Mucosa of gallbladder (tissue), 1 donor: ENCODE measurements at places on chromosomes 4 and X. TPM values are rescaled to one million over a fixed set of nuclear protein-coding genes. Genes with fewer than 3 reads are reported as not detected.

- DNase-seq = no peak
Measured at GRCh38 chr4:19026281-19026680, 1004.7 kb upstream of the LCORL start.

GRCh38 chr4:123606946-123607542 is 210.4 kb downstream of the SPRY1 start:
- DNase-seq = no peak

- DNase-seq = no peak
Measured at GRCh38 chrX:55109306-55109705, 20.5 kb downstream of the PAGE2 start.

DNA sequence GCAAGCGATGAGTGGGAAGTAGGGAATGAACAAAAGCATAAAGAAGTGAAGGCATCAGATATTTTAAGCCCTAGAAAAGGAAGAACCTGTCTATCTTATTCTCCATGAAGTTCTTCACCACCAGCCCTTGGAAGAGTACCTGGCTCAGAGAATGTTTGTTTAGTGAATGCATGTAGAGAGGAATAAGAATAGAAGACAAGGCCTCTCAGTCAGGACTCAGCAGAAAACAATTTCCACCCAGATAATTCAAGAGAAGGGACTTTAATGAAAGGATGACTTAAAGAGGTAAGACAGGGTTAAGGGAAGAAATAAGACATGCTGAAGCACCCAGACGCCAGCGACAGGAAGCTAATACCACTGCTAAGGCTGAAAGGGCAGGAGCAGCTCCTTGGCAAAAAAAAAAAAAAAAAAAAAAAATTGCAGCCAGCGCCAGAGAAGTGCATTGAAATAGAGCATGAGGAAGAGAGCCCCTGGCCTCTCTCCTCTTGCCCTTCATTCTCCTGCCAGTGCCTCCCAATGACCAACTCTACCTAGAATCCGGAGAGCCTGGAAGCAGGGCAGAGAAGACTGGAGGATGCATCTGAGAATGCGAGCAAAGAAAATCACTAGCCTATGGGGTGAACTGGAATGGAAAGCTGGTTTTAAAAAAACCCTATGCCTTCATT is 47.2 kb upstream of the RASGEF1B start:
- DNase-seq = no peak

- DNase-seq = no peak
Measured at GRCh38 chrX:138931212-138931611, 219.7 kb upstream of the FGF13 start.

DNA sequence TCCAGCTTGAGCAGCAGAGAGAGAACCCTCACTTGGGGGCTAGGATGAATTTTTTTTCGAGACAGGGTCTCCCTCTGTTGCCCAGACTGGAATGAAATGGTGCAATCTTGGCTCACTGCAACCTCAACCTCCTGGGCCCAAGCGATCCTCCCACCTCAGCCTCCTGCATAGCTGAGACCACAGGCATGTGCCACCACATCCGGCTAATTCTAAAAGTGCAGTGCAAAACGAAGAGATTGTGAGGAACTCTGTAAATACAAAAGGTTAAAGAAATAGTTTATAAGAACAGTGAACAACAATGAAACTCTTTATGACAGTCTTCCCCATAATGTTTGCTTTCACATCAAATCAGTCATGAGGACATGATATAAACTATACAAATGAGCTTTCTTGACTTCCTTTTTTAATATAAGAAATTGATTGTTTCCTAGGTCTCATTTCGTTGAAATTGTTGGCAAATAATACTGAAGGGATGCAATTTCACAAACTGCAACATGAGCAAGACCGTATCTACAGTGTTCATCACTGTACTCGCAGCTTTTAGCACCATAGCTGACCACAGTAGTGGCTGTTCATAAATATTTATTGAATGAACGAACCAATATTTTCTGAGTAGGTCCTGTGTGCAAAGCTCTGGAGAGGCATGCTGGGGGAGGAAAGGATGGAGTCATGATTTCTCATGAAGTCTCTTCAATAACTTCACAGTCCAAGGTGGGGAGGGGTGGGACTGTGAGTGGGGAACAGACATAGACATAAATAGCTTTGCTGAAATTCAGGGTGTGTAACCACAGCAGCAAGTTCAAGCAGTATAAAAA is 116.1 kb downstream of the SHROOM3 start:
- DNase-seq = no peak

DNA sequence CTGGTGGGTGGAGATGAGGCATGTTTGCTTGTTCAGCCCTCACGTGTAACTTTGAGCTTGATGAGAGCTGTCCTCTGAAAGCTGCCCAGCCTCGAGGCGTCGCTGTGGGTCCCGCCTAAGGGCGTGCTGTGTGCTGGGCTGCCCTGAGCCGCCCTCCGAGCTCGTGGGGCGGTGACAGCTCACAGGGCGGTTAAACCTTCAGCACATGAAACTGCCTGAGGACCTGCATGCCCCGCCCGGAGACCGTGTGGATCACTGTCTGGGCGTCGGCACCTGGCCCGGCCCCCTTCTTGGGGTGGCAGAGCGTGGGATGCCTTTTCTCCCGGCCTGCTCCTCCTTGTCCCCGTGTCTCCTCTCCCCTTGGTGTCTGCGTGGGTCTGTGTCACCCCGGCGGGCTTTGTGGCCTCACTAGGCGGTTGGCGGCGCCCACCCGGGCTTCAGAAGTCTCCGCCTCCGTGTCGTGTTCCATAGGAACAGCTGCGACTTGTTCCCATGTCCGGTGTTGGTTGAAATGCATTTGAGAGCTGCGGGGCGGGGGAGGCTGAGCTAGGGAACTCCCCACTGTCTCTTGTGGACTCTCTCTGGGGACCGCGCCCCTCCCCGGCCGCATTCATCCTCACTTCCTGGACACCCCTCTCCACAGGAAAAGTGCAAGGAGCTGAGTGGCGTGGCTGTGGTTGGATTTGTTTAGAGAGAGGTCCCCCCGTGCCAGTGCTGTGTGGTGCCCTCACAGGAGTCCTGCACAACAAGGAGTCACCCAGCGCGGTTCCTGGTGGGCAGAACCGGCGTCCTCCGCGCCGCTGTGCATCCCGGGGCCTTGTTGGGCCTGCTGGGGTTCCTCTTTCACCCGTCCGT is 6.8 kb downstream of the AKAP17A start:
- no peak for DNase-seq

SPIN4 gene
- total RNA-seq = 2.3 TPM

ARHGAP36 gene
- 0.89 TPM for total RNA-seq

DNA sequence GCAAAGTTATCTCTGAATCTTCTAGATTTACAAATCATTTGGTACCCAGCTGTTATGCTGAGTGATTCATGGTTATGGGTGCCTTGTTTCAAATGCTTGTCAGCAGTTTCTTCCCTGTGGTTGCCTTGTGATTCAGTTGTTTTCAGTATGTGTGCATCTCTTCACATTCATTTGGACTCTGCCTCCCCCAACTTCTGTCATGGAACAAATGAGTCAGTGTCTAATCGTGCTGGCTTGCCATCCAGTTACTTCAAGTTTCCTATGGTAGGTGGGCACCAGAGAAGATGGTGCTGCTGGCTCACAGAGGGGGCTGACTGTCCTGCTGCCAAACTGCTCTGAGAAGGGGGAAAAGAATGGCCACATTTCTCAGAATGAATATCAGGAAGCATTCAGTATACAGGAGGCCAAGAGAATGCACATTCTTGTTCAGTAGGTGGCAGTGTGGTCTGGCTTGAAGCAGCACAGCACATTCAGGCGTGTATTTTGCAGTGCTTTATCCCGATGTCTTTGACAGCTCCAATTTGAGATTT is 260.9 kb downstream of the GLUD2 start:
- peak; percentile 12 for DNase-seq

ELMOD2 gene
- total RNA-seq = 31.9 TPM

DNA sequence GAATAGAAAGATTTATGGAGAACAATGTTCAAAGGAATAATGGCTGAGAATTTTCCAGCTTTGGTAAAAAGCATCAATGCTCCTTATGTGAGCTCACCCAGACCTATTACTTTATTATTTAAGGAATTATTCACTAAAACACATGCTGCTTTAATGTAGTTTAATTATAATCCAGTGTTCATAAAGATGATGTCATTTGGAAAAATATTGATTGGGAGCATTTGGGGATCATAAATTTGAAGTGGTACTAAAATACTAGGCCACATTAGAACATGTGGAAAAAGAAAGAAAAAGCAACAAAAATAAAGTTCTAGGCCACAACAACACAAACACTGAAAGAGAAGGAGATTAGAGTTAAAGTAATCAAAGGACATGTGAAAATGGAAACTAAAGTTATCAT is 20.0 kb downstream of the SLC38A5 start:
- DNase-seq = no peak

GRCh38 chrX:16082470-16083085 is 40.8 kb upstream of the GRPR start:
- no peak for DNase-seq

ASB9 gene
- total RNA-seq = 2.9 TPM

SYP gene
- 1.9 TPM for total RNA-seq

RPS6KA6 gene
- total RNA-seq = 7.7 TPM

DNA sequence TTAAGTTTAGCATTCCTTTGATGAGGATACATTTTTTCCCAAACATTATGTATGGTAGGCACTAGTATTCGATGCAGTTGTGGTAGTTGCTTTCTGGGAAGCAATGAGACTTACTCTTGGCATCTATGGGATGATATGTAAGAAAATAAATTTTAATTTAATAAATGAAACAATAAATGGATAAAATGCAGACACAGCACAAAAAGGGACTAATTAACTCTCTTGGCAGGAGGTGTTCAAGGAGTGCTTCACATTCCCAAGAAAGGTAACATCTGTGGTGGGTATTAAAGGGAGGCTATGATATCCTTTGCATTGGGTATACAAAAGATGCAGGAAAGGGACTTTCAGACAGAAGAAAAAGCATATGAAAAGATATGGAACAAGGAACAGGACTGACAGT is 111.0 kb downstream of the PGRMC2 start:
- no peak for DNase-seq

DNA sequence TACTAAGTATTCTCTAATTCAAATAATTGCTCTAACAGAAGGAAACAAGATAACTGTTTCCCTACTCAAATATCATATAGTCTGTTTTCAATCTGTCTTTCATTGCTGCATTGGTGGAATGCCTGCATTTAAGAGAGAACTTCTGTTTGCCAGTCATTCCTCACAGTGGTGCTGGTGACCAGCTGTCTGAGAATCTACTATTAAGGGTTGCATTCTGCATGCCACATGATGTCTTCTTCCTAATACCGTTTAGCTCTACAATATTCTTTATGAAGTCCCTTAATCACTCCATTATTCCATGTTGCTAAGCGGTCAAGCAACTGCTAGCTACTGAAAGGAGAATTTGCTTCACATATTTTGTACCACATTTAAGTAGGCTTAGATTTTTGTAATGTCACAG is 167.1 kb upstream of the CENPE start:
- no peak for DNase-seq

- no peak for DNase-seq
Measured at GRCh38 chr4:159272273-159273140, 169.6 kb downstream of the RAPGEF2 start.

TRO gene
- 11.1 TPM for total RNA-seq

DNA sequence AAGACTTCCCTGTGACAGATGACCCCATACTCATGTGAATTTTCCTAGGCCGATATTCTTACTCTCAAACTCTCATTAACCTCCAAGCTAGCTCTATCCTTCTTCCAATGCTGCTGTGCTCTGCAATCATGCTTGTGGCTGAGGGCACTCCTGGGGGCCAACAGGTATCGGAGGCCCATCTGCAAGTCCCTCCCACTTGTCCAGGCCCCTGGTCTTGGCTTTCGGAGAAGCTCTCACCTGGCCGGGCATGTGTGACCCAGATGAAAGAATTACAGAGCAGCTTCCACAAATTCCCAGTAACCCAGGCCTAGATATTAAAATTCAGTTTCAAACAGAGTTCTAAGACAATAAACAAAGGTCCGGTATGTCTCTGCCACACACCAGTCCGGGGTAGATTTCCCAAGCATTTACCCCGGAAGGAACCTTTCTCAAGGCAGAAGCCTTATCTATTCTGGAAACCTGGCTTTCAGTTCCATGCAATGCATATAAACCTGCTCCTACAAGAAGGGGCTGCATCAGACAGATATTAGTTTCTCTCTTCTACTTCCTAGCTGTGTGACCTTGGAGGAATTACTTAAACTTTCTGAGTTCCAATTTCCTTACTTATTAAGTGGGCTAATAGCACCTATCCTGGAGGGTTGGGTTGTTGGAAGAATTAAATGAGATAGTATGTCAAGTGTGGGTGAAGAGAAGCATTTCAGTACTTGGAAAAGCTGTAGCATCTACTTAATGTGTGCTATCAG is 270.8 kb downstream of the PTTG2 start:
- DNase-seq = no peak

GRCh38 chr4:5719350-5720055 is 8.5 kb downstream of the EVC start:
- DNase-seq = no peak

FMR1NB gene
- not detected for total RNA-seq

RGS12 gene
- 47.1 TPM for total RNA-seq

F8A2 gene
- total RNA-seq = not detected

TSPYL2 gene
- total RNA-seq = 34.8 TPM

GRCh38 chr4:136489101-136489500 is 1043.2 kb downstream of the PCDH18 start:
- no peak for DNase-seq

MAP7D2 gene
- 5.2 TPM for total RNA-seq

GRCh38 chrX:111040377-111041017 is 55.5 kb upstream of the PAK3 start:
- DNase-seq = no peak

GRCh38 chr4:22486276-22486675 is 29.6 kb downstream of the ADGRA3 start:
- DNase-seq = no peak

- DNase-seq = no peak
Measured at GRCh38 chr4:85733798-85734197, 258.8 kb downstream of the ARHGAP24 start.

PCSK1N gene
- total RNA-seq = 21.3 TPM

DNA sequence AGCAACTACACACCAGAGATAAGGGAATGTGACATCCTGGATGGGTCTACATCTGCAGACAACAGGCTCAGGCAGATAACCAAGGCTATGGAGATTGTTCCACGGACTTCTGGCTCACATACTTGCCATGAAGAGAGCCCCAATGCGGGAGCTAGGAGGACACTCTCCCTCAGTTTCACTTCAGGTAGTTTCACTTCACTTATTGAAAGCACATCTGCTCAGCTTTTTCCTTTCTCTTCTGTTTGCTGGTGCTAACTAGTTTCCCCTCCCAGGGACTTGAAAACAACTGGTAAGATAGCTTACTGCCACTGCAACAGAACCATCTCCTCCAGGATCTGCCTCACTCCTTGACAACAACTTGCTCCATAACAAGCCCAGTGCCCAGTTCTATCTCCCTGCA is 1.4 kb upstream of the CT47C1 start:
- no peak for DNase-seq

DNA sequence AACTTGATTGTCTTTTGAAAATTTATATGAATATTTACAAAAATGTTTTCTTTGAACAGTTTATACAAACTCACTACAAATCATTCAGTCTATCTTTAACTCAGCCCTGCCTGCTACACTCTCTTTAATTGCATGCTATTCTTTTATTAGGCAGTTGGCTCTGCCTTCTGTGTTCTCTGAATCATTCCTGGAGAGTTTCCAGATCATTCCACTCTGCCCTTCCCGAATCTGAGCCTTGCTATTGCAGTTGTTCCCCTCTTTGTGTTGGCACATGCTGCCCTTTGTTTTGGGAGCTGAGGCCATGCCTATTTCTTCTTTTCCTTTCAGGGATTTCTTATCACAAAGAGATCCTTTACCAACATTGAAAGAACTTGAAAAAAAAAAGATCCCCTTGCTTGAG is 8.7 kb upstream of the TECRL start:
- no peak for DNase-seq

PDE5A gene
- total RNA-seq = 29.7 TPM

MAGEH1 gene
- 24.6 TPM for total RNA-seq

GABRG1 gene
- 0.06 TPM for total RNA-seq
